ENCODE measurements at places on chromosomes 1 and 21.

- peak; percentile 64 for DNase-seq
Observed at GRCh38 chr1:84689514-84690396, 506 bp downstream of the SSX2IP start.

- no peak for DNase-seq
Observed at GRCh38 chr1:68229650-68230483, 2.5 kb downstream of the WLS start.

- no peak for DNase-seq
Observed at GRCh38 chr21:39220150-39220549, 36.9 kb upstream of the PSMG1 start.

- DNase-seq, result no peak
Observed at GRCh38 chr1:237232501-237232900, 190.5 kb downstream of the RYR2 start.

GRCh38 chr1:163076044-163076443, 6.9 kb downstream of the RGS4 start:
- DNase-seq, result no peak

GRCh38 chr1:61208831-61209230, 126.5 kb downstream of the NFIA start:
- no peak for DNase-seq

GRCh38 chr1:212125654-212126053, 90.1 kb downstream of the DTL start:
- no peak for DNase-seq

DNA sequence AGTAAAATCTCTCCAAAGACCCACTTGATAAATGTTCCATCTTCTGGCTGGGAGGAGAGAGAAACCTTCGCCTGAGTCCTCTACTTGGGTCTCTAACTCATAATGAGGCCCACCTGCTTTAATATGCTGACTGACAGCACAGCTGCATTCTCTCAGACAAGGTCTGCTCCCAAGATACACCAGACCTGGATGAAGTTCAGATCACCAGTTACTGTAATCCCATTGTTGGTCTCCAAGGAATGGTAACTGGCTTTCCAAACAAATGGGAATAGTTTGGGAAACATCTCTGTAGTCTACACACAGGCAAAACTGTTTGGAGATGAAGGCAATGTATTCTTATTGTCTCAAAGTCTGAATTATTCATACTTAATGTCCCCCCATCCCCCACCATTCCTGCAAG, 27.9 kb upstream of the COL24A1 start:
- DNase-seq, result no peak

Measured in NCI-H446 (cell line).